ENCODE measurements at places on chromosomes 5 and 9.

- DNase-seq = no peak
Measured at GRCh38 chr9:112754578-112754977, 4.0 kb downstream of the SNX30 start.

GRCh38 chr5:57311921-57312735 is 138.3 kb downstream of the GPBP1 start:
- no peak for DNase-seq

GRCh38 chr9:137168573-137168903 is 1.3 kb downstream of the LRRC26 start:
- peak; percentile 44 for DNase-seq

DNA sequence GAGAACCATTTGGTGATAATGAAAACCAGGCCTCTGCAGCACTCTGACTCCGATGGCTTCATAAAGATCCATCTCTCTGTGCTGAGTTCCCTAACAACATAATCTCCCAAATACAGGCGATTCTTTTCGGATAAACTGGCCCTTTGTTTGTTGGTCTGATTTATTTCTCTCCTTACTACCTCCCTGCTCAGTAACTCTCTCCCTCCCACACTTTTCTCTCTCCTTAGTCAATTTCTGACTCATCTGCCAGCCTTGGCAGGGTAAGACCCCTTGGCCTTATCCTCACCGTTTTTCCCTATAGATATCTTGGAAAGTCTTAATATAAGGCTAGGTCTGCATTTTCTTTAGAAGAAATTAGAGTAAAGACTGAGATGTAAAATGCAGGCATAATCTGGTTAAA is 128.7 kb downstream of the BRINP1 start:
- DNase-seq = no peak

GRCh38 chr9:118761016-118761790 is 608.0 kb downstream of the BRINP1 start:
- DNase-seq = no peak

- DNase-seq = no peak
Measured at GRCh38 chr9:94817291-94818177, 91.0 kb downstream of the AOPEP start.

- no peak for DNase-seq
Measured at GRCh38 chr5:179530069-179530998, 20.0 kb upstream of the RUFY1 start.

- DNase-seq = peak; percentile 85
Measured at GRCh38 chr9:13033959-13034693, 245.4 kb downstream of the MPDZ start.

- no peak for DNase-seq
Measured at GRCh38 chr9:9389904-9390303, 1222.9 kb downstream of the PTPRD start.

GRCh38 chr5:77898385-77898784 is 122.2 kb upstream of the TBCA start:
- DNase-seq = no peak

GRCh38 chr5:171610686-171611085 is 174.9 kb upstream of the SMIM23 start:
- DNase-seq = no peak

DNA sequence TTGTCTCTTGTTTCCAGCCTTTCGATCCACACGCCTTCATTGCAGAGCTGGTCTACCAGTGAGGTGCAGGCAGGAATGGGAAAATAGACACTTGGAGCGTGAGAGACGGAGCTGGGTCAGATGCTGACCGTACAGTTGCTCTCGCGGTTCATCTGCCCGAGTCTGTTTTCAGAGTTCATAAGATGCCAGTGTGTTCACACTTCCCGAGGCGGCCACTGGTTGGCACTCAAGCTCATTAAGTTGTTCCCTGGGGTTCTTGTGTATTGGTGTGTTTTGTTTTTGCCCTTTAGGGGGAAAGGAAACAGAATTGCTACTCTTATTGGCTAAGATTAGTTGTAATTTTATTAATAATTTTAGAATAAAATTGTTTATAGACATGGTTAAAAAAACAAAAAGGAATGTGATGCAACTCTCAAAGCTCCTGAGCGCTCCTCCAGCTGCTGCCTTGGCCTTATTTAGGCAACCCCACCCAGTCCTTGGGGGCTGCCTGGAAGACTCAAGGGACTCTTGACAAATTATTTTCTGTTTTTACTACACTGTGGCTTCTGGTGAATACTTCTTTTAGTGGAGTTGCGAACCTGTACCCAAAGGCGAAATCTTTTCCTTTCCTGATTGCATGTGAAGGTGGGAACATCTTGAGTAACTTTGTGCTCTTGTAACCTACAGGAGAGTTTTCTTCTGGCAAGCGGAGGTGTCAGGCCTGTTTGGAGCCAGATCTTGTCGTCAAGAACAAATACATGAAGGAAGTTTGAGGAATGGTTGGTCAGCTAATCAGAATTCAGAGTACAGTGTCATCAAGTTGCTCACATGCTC is 146.1 kb downstream of the MAST4 start:
- DNase-seq = no peak

DNA sequence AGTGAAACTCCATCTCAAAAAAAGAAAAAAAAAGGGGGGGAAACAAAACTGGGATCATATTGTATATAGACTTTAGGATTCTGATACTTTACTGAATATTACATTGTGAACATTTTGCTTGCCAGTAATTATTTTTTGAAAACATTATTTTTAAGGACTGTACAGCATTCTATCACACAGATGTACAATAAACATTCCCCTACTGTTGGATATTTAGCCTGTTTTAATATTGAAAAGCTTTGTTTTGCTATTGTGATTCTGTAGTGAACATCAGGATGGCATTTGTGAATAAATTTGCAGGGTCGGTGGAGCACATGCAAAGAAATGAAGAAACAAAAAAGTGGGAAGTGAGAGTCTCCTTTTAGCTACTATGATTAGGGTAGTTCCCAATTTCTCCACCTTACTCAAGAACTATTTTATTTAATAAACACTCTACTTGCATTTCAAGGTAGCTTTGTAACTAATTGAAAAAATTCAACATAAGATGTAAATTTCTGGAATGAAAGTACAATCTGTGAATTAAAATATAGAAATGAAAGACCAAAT is 18.7 kb downstream of the RASGRF2 start:
- DNase-seq = no peak

DNA sequence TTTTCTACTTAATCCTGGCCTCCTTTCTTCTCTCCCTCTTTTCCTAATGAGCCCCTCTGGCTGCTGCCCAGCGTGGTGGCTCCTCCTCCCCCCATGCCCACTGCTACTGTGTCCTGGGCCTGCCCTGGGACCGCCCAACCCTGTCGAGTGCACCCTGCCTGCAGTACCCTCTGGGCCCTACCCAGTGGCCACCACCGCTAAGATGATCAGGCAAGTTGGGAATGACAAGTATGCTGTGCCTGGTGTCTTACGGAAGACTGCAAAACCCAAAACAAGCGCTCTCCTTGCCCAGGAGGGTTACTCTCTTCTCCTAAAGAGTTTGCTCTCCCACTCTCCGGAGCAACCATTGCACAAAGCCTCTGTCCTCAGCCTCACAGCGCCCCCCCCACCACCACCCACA is 273.7 kb downstream of the SYK start:
- no peak for DNase-seq

DNA sequence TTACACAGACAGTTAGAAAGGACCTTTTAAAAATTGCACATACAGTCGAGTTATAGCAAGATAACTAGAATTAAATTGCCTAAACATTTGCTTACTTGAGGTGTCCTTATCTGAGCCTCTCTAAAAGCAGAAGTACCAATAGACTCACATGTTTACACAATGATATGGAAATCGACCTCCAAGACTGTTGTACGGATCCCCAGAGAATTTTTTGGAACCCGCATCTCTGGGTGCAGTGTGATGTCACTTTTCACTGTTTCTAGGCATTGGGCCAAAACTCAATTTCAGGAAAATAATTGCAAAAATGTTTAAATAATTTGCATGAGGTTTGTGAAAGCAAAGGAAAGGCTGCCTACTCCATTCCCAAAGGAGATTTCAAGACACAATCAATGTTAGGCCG is 63.1 kb upstream of the ATG10 start:
- no peak for DNase-seq

DNA sequence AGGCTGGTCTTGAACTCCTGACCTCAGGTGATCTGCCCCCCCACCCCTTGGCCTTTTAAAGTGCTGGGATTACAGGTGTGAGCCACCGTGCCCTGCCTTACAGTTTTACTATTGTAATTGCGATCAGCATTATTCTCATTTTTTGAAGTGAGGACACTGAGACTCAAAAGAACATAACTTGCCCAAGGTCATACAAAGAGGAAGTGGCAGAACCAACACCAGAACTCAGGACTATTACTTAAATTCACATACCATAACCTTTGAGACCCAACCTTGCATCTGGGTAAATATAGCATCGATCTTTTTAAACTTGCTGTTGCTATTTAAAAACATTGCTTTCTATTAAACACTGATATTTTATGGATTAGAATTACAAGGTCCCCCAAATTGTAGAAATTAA is 54.2 kb downstream of the FOXI1 start:
- DNase-seq = no peak

- no peak for DNase-seq
Measured at GRCh38 chr5:176771102-176771845, 39.1 kb upstream of the UNC5A start.

- no peak for DNase-seq
Measured at GRCh38 chr9:95854386-95855020, 21.0 kb upstream of the ERCC6L2 start.

DNA sequence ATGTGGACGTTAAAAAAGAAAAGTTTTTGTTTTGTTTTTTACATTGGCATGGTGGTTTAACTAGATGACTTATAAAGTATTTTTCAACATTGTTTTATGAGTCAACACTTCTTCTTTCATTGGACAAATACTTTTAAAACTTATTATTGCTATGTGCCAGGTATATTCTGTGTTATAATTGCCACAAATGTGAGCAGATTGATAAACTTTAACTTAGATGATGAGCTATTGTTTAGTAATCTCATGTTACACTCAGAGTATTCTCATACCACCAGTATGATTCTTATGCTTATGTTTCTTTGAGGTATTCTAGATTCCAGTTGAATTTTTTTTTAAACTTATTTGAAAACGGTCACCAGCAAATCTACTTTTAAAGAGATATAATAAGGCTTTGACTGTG is 60.3 kb downstream of the RASA1 start:
- DNase-seq = no peak

DNA sequence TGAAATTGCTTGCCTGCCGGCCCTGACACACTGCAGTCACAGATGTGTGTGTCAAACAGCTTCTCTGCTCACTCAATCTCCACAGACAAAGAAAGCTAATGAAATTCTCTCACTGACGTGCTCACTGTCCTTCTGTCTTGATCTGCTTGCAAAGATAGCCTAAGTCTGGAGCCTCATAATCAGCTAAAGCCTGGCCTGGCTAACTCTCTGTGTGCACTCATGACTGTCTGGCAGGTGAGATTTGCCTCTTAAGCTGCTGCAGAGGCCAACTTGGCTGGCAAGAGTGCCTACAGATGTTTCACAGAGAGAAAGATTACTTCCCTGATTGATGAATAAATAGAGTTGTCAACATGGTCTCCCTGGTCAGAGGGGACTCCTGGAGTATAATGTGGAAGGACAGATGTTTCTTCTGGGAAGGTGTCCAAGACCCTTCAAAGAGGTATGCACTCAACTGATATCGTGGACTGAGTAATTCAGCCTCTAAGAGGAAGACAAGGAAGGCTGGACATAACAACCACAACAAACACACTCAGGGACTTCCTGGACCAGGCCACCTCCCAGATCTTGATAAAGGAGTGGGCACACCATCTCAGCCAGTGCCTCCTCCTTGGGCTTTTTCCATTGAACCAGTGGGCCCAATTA is 362.0 kb downstream of the SPOCK1 start:
- DNase-seq = no peak

GRCh38 chr5:55456216-55456895 is 78.4 kb downstream of the PLPP1 start:
- DNase-seq = no peak

DNA sequence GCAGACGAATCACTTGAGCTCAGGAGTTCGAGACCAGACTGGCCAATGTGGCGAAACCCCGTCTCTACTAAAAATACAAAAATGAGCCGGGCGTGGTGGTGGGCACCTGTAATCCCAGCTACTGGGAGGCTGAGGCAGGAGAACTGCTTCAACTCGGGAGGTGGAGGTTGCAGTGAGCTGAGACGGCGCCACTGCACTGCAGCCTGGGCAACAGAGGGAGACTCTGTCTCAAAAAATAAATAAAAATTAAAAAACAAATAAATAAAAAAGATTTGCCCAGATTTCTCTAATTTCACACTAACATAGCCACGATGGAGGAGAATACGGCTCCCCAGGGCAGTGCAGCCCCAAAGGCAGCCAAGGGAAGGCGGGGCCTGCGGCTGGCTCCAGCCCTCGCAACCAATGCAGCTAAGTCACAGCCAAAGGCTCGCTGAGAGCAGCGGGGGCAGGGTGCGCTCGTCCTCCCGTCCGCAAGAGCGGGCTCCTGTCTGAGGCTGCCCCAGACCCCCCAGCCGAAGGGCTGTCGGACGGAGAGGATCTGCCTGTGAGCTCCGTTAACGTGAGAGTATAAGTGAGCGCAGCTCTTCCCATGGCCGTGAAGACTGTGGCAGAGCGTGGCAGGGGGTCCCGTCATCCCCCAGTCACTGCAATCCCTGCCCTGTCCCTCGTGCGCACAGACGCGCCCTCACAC is 43.5 kb downstream of the SLC12A7 start:
- no peak for DNase-seq

DNA sequence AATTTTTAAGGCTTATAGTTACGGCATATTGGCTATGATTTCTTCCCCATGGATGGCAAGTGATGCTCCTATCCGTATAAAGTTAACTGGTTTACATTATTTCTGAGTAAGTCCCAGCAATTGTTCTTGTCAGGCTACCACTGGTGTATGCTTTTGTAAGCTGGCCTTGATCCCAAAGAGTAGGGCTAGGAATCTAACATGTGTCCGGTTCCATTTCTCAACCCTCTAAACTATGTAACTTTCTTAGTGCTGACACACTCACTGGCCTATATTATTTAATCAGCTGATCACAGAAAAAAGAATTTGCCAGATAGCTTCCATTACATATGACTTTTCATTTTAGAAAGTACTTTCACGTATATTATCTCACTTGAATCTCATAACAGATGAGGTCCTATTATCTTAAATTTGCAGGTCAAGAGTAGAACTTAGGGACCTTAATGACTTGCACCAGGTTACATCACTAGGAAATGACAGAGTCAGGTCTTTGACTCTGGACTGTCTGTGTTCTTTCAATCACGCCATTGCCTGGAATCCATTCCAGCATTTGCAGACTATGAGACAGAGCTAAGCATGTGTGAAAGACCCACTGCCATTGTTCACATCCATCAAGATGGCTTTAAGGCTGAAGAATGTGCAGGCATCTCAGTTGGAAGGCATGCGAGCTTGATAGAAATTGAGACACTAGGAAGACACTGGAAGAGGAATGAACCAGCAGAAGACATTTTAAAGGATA is 362.9 kb downstream of the ARRDC3 start:
- DNase-seq = no peak

GRCh38 chr5:37598733-37599132 is 219.6 kb downstream of the WDR70 start:
- DNase-seq = no peak

GRCh38 chr5:171790408-171790807 is 4.8 kb downstream of the SMIM23 start:
- no peak for DNase-seq
